Fibroblast of the aortic adventitia (primary cell): ENCODE measurements at places on chromosomes 7 and 10.

DNA sequence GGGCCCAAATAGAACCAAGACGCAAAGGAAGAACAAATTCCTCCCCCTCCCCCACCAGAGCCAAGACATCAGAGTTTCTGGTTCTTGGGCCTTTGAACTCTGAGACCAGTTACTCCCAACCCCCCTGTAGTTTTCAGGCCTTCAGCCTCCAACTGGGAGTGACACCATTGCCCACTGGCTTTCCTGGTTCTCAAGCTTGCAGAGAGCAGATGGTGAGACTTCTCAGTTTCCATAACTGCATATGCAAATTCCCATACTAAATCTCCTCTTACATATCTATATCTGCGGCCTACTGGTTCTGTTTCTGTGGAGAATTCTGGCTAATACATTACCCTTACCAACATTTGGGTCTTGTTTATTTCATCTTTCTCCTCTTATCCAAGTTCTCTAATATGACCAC is 762.9 kb downstream of the GRM8 start:
- no peak for DNase-seq

DNA sequence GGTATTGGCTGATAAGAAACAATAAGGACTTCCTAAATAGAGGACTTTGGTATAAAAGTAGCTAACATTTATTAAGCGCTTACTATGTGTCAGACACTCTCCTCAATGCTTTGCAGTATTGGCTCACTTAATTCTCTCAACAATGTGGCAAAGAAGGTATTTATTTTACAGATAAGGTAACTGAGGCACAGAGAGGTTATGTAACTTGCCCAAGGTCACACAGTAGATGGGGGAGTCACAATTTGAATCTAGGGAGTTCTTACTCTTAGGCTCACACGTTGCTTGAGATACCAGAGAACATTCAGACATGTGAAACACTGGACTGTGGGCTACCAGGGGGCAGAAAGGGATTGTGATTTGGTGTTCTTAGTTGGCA is 60.8 kb upstream of the GPR158 start:
- no peak for DNase-seq

DNA sequence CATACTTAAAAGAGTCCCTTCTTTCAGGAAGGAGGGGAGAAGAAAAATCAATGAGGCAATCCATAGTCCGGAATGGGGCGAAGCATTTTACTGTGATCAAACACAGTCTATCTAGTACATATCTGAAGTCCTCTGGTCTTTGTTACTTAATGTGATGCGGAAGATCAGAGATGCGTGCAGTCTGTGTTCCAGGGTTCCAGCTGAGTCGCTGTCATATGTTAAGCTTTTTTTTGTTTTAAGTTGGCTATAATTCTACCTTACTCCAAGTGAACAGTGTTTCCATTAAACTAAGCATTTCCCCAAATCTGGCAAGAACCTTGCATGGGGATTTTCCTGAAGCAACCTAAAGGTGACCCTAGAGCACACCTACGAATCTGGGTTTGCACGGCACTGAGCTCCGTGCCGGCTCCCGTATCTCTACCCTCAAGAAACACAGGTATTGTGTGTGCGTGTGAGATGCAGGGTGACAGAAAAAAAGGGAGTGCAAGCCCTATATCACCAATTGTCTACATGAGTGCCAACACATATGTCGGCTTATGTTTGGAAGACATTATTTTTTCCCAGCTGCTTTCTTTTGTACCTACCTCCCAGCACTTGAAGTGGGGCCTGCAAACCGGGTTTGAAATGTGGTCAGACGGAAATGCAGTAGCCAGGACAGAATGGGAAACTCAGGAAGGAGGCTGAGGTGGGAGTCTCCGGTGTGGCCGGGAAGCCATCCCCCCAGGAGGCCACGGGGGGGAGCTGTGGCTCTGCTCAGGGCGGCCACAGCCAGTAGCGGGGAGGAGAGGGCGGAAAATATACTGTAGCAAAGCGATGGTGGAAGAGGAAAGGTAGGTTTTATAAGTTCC is 435.8 kb upstream of the MGMT start:
- DNase-seq, result peak; percentile 63

DNA sequence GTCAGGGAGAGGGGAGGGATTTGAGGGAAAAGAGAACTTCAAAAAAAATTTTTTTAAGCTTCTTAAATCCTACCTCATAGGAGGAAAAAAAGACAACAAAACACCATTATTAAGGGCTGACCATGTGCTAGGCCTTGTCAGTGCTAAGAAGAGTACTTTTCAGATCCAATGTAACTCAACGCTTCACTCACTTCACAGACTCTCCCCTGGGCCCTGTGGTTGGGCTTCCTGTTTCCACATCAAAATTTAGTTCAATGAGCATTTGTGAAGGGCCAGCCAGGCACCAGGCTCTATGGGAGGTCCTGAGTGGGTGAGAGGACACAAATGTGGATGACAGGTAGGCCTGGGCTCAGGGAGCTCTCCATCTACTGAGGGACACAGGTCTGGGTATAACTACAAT is 249.8 kb downstream of the PTEN start:
- DNase-seq, result no peak
